ENCODE measurements at places on chromosomes 7 and 10.

GRCh38 chr7:45104844-45105587, 6.5 kb downstream of the TBRG4 start:
- DNase-seq = no peak

GRCh38 chr7:101169838-101170551, 4.6 kb upstream of the VGF start:
- DNase-seq = no peak

DNA sequence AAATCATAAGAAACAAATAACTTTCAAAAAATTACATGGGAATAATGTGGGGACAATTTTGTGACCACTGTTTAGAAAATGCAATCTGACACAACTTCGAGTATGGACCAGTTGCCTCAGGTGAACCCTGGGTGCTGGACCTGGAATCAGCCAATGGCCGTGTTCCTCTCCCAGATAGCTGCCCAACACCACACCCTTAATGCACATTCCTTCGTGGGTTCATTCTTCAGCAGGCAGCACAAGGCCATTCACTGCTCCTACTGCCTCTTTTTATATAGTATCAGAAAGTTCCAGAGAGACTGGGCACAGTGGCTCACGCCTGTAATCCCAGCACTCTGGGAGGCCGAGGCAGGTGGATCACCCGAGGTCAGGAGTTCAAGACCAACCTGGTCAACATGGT, 89.1 kb upstream of the PARD3 start:
- DNase-seq = no peak

DNA sequence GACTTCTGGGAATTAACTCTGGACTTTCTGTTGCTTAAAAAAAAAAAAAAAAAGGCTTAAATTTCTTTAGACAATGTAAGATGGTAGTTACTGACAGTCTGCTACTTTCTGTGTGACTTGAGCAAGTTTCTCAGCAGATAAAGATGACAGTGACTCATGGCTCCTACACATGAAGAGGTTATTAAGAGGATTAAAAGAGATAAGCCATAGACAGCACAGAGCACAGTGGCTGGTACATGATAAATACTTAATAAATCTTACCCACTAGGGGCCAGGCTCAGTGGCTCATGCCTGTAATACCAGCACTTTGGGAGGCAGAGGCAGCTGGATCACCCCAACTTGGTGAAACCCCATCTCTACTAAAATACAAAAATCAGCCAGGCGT, 174.8 kb downstream of the JAZF1 start:
- no peak for DNase-seq

GRCh38 chr10:43257347-43258210, 9.3 kb downstream of the RASGEF1A start:
- DNase-seq = no peak

DNA sequence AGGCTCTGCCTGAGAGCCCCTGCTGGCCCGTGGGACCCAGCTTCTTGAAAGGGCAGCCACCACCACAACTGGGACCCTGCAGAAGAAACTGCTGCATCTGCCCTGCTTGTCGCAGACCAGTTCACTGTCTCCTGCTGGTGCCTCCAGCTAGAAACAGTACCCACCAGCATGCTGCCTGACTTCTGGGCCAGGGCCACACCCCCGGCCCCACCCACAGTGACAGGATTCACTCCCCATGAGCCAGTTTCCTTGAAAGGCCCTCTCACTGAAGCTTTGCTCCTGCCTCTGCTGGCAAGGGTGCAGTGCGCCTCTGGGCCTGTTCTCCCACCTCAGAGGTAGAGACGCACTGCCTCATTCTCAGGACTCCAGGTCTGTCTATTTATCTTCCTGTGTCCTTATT, 32.4 kb downstream of the ANXA11 start:
- no peak for DNase-seq

GRCh38 chr7:138753150-138753518, 44.7 kb upstream of the TMEM213 start:
- DNase-seq = no peak

- no peak for DNase-seq
Observed at GRCh38 chr7:68752485-68753178, 845.6 kb upstream of the AUTS2 start.

DNA sequence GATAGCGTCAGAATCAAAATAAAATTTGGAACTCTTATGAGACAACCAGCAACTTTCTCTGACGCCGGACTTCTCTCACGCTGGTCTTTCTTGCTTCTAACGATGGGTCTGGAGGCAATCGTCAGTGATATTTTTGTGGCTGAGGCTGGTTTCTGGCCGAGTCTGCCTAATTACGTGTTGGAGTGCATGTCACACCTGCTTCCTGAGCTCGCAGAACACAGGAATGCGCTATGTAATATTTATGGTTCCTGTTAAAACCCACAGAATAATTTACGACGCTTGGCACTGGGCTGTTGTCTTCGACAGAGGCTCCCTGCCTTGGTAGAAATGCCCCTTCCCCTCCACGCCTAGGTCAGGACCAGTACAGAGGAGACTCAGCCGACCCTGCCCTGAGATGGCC, 64.9 kb downstream of the NPTX2 start:
- no peak for DNase-seq

- DNase-seq = no peak
Observed at GRCh38 chr10:99344715-99345114, 15.6 kb downstream of the CNNM1 start.

- DNase-seq = peak; percentile 18
Observed at GRCh38 chr10:77970869-77971803, 44.6 kb upstream of the DLG5 start.

DNA sequence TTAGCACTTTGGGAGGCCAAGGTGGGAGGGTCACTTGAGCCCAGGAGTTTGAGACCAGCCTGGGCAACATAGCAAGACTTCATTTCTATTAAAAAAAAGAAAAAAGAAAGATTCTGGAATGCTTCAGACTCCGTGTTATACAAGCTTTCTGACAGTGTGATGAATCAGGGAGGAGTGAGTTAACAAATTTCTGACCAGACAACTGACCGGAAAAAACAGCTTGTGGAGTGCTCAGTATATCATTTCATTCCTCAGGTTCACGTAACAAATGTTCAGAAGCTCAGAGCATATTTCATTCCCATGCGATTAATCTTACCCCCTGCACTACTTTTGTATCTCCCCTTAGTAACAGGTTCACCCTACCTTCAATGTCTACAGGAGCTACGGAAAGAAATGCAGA, 28.6 kb upstream of the TNPO3 start:
- DNase-seq = no peak

GRCh38 chr10:130472236-130472635, 336.0 kb downstream of the GLRX3 start:
- DNase-seq = no peak

GRCh38 chr10:62437696-62438095, 63.5 kb downstream of the ZNF365 start:
- no peak for DNase-seq

GRCh38 chr10:128220021-128220420, 93.8 kb upstream of the MKI67 start:
- DNase-seq = no peak

DNA sequence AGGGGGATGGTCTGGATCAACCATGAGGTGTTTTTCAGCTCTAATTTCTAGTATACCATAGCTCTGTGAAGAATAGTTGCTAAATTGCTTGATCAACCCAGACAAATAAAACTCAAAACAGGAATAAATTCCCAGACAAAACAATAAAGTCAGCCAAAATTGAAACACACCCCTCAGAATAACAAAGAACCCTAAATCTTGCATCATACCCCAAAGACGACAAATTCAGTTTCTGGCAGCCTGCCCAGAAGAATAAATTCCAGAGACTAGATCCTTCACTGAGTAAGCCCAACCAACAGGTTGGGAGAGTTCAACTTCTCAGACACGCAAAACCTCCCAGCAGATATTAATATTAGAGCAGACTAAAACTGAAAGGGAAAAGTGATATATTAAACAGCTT, 11.2 kb upstream of the SEM1 start:
- DNase-seq = no peak

- DNase-seq = no peak
Observed at GRCh38 chr7:30029696-30030095, 1.5 kb downstream of the PLEKHA8 start.
